ENCODE measurements at places on chromosomes 2 and 18.

DNA sequence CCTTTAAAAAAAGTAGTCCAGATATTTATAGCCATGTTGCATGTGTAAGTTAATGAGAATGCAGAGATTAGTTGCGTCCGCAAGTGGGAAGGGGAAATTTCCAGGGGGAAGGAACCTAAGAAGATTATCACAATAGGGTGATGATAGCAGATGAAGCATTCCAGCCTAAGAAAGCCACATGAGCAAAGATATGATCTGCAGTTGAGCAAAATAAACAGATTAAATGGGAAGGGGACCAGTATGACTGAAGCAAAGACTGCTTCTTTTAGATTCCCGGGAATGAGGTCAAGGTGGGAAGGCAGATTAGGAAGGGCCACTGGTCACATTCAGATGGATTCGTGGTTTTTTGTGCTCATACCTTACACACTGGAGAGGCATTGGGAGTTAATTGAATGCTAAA lies 154.6 kb upstream of the CDH2 start:
- DNase-seq = no peak

GRCh38 chr2:69798290-69798908 lies 31.1 kb upstream of the GMCL1 start:
- DNase-seq = peak; percentile 16

- peak; percentile 37 for DNase-seq
Observed at GRCh38 chr18:76823587-76824011, 1.2 kb downstream of the ZNF236 start.

DNA sequence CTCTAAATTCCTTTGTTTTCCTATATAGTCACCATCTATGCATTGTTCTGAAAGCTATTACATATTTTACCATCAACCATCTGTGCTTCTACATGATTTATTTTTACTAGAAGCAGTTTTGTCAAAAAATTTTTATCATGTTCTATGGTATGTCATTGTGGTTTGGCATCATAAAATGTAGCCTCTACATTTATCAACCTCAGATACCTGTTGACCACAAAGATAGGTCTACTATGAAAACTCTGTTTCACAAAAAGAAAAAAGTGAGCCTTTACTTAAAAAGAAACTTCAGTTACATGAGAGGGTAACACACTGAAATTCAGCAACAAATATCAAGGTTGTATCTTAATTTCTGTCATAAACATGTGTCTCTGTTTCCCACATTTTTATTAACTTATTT lies 3.7 kb downstream of the BCL2 start:
- no peak for DNase-seq

DNA sequence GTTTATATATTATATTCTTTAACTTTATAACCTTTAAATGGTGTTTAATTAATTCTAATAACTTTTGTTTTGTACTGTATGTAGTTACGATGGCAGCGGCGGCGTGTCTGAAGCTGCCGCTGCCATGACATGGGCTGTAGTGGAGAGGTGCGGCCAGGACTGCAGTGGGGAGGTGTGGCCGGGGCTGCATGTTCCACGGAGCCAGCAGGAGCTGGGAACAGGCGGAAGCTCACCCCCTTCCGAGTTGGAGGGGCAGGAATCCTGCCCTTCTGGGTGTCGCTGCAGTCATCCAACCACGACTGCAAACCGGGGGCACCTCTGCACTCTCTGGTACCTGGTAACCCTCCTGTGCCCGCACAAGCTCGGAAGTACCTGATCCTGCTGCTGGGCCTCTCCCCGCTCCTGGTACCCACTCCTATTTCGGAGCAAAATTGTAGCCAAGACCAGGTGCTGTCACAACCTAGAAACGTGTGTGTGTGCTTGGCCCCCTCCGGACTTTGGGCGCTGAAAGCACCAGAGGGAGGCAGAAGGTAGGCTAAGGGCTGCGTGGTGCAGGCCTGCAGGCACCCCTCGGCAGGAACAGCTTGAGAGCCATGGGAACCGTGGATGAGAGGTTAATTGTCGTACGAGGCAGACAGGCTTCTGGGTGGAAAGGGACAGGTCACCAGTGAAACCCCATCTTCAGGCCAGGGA lies 1329.7 kb upstream of the SLC39A10 start:
- DNase-seq = no peak

DNA sequence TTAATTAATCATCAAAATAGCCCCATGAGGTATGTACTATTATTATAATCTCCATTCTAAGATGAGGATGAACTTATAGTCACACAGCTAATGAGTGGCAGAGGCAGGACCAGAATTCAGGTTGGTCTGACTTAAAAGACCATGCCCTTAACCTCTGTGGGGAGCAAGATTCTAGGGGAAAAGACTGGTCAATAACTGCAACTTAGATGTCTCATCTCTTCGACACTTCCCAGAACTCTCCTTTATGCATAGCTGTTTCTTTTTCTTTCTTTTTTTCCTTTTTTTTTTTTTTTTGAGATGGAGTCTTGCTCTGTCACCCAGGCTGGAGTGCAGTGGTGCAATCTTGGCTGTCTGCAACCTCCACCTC lies 66.3 kb upstream of the RTN4 start:
- DNase-seq = no peak

- DNase-seq = no peak
Observed at GRCh38 chr2:46778511-46778910, 137.1 kb downstream of the MCFD2 start.

GRCh38 chr2:60821587-60822302 lies 59.6 kb upstream of the REL start:
- DNase-seq = no peak

GRCh38 chr2:39873586-39873985 lies 94.5 kb upstream of the THUMPD2 start:
- no peak for DNase-seq

- no peak for DNase-seq
Observed at GRCh38 chr2:109701362-109701761, 87.2 kb downstream of the SOWAHC start.

GRCh38 chr2:62586981-62587380 lies 81.0 kb upstream of the TMEM17 start:
- no peak for DNase-seq

- peak; percentile 56 for DNase-seq
Observed at GRCh38 chr2:60106836-60107529, 446.5 kb downstream of the BCL11A start.

DNA sequence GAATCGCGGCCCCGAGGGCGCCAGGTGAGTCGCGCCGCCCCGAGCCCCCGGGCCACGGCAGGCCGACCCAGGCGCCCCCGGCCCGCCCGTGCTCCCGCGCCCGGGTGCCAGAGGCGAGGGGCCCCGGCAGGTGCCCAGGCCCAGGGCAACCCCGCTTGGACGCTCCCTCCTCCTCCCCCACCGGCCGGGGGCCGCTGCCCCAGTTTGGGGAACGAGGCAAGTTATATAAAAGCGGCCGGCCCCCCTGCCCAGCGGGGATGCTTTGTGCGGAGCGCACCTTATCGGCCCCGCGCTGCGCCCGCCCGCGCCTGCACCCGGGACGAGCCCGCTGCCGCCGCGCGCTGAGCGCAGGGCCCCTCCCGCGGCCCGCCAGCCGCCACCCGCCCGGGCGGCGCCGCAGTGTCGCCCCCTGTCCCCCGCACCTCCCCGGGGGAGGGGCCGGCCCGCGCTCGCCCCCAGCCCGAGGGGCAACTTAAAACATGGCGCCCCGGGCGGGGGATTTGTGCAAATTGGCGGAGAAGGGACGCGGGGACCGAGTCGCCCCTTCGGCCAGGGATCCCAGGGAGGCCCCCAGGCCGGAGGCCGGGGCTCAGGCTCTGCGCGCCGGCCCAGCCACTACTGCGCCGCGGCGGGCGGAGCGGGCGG lies 639 bp downstream of the EPB41L3 start:
- no peak for DNase-seq

DNA sequence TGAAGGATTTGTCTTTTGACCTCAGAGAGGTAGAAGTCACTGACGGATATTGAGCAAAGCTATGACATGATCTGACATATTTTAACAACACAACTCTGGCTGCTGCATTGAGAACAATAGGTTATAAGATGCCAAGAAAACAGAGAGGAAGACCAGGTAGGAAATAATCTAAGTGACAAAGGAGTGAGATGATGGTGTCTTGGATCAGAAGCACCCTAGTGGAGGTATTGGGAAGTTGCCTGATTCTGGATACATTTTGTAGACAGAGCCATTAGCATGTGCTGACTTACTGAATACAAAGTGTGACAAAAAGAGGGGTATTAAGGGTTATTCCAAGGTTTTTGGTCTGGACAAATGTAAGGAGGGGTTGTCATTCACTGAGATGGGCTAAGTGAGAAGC lies 1438.1 kb downstream of the DPP10 start:
- no peak for DNase-seq

Data from left ventricle myocardium inferior (tissue), 1 donor.